ENCODE measurements at places on chromosomes 12 and 14.

DNA sequence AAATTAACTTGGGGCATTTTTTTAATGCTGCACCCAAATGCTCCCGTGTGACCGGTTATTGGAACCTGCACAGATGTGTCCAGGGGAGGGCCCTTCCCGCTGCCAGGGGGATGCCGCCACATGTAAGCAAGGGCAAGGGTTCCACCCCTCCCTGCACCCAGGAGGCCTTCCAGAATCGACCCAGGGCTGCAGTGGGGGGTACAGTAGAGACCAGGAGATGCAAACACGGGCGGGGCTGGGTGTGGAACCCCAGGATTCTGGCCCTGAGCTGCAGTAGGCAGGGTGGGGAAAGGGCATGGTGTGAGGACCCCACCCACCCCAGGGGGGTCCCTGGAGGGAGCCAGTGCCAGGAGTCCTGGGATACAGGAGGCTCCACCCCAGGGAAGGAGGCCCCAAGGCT lies 54.1 kb downstream of the TNFAIP2 start:
- DNase-seq: no peak

- DNase-seq: no peak
These were observed 235.1 kb upstream of the DIO2 start for GRCh38 chr14:80446356-80446755.

DNA sequence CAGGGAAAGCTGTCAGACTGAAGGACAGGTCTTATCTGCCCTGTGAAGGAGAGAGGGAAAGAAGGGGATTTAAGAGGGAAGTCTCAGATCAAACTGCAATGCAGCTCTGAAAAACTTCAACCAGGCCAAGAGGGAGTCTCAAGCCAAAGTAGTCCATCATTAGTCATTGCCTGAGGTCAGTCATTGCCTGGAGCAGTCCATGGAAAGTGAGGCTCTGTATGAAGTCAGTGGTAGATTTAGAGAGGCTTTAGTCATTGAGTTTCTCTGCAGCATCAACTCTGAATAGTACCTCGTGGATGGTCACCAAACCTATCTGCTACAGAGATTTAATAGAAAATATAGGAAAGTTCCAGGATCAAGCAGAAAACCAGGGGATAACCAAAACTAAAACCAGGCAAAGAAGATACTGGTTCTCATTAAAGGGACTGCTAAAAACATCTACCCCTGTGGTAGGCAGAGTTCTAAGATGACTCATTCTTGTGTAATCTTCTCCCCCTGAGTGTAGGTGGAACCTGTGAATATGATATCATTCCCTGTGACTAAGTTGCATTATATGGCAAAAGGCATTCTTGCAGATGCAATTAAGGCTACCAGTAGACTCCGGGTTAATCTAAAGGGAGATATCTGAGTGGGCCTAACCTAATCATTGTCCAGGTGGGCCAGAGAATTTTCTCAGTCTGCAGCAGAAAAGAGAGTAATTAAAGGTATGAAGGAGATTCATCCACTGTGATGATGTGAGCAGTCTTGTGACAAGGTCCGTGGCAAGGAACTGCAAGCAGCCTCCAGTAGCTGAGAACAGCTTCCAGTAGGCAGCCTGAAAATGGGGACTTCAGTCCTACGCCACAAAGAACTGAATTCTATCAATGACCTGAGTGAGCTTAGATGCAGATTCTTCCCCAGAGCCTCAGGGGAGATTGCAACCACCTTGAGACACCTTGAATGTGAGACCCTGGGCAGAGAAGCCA lies 123.1 kb downstream of the GALC start:
- peak; percentile 17 for DNase-seq

GRCh38 chr12:67355428-67356379 lies 86.5 kb downstream of the CAND1 start:
- no peak for DNase-seq

- DNase-seq: no peak
These were observed 13.3 kb downstream of the IL31 start for GRCh38 chr12:122160761-122161160.

- no peak for DNase-seq
These were observed 273.4 kb downstream of the RASSF9 start for GRCh38 chr12:85562765-85563164.

DNA sequence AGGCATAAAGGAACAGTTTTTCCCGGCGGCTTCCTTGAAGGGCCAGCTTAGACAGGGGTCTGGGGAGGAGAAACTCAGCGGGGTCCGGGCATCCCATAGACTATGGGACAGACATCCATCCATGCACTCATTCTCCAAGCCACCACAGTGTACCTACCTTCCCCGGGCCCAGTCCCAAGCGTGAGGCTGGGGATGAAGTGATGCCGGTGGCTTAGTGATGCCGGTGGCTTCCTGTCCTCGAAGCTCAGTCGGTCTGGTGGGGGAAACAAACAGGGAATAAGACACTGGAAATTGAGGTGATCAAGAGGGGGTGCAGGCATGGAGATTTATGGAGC lies 421 bp downstream of the RTL1 start:
- no peak for DNase-seq
